ENCODE measurements at places on chromosomes 2 and 18.

- DNase-seq: no peak
These were observed 352.6 kb upstream of the DLGAP1 start for GRCh38 chr18:4807604-4808293.

DNA sequence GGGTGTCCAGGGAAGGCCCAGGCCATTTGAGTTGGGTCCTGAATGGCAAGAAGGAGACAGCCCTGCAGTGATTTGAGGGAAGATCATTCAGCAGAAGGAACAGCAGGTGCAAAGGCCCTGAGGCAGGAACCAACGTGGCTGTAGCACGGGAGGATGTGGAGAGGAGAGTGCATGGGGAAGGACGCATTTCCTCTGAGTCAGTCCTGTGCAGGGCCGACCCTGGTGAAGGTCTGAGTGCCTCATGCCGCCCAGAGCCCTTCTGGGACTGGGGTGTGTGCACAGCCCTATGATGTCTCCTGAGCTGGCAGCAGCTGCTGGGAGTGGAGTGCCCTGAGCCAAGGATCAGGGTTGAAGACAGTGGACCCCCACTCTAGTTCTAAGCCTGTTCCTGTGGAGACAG lies 17.9 kb upstream of the ARHGEF4 start:
- DNase-seq: no peak

- DNase-seq: no peak
These were observed 81.3 kb downstream of the MOGAT1 start for GRCh38 chr2:222752746-222753145.

DNA sequence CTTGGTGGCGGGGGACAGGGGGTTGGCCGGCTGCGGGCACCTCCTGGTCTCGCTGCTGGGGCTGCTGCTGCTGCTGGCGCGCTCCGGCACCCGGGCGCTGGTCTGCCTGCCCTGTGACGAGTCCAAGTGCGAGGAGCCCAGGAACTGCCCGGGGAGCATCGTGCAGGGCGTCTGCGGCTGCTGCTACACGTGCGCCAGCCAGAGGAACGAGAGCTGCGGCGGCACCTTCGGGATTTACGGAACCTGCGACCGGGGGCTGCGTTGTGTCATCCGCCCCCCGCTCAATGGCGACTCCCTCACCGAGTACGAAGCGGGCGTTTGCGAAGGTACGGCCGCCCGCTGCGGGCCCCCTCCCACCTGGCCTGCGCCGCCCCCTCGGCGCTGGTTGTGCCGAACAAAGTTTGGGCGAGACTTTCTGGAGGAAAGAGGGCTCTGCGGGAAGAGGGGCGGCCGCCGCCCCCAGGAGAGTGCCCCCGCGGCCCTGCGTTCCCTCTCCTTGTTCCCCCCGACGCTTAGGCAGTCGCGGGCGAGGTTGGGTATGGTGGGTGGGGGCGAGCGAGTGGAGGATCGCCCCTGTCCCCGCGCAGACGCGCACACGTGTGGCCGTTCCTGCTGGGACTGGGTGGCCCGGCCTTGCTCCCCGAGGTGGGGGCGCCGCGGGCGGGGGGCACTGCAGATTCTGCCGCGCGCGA lies 866 bp downstream of the CRIM1 start:
- DNase-seq: peak; percentile 44

DNA sequence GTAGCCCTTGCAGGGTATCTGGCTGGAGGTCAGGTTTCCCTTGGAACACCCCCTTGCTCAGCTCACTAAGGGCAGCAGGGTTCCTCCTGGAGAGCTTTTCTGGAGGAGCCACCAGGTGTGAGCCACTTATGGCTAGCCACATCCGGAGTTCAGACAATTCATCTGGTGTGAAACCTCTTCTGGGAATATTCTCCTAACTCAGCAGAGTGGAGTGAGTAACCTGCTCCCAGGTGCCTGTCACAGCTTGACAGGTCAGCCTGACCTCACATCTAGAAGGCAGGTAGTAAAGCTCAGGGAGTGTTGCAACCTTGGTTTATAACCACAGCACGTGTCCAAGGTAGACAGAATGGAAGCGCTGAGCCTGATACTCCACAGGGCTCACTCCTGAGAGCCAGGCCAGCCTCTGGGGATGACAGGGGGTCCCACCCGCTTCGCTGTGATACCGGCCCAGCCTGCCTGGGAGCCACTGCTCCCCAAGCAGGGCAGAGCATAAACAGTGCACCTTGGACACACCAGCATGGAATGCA lies 62.6 kb upstream of the TGFA start:
- no peak for DNase-seq

DNA sequence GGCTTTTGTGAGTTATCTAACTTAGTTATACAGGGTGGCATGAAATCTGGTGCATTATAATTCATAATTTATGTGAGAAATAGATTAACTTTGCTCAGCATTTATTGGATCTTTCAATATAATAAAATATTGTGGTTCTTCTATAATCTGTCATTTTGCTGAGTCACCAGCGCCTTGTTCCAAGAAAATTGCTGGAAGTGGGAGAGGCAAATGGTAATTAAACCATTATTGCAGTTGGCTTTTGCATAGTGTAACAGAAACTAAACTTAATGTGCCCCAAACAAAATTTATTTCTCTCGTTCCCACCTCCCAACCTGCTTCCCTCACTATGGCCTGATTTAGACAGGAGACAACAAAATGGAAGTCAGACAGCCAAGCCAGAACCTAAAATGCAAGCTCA lies 146.3 kb downstream of the GALR1 start:
- no peak for DNase-seq

GRCh38 chr2:149348291-149348690 lies 17.9 kb downstream of the LYPD6 start:
- no peak for DNase-seq

- no peak for DNase-seq
These were observed 98.3 kb downstream of the GATA6 start for GRCh38 chr18:22267697-22268096.
